H4 (cell line): ENCODE measurements at places on chromosomes 2 and 18. TPM values are rescaled to one million over a fixed set of nuclear protein-coding genes. Genes with fewer than 3 reads are reported as not detected.

DNA sequence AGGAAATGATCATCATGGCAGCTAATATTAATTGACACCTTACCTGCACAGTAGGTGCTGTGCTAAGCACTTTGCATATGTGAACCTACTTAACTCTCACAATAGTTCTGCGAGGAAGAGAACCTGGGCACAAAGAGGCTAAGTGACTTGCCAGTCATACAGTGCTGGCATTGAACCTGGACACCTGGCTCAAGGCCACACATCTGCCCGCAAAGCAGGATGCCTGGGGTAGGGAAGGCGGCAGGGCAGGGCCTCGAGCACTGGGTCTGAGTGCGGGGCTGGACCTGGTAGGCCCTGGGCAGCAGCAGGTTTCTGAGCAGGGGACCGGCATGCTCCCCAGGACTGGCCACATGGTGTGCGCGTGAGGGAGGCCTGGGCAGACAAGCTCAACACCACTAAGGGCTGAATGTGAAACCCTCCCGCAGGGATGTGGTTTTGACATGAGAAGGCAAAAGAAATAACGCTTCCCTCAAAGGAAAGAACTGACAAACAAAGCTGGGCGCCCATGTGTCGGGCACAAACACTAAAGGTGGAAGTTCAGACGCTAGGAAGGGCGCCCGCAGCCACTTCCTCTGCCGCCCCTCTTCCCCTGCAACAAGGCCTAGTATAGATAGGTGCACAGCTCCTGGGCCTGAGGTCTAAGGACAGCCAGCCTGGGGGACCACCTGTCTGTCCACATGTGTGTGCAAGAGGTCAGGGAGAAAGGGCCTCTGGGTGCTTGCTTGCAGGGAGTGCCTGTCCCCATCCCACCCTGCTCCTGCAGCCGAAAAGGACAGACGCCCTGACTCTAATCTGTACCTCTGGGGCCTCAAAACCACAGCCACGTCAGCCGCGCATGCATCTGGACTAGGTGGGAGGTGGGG is 92.5 kb downstream of the ZFP36L2 start:
- no peak for DNase-seq

DNA sequence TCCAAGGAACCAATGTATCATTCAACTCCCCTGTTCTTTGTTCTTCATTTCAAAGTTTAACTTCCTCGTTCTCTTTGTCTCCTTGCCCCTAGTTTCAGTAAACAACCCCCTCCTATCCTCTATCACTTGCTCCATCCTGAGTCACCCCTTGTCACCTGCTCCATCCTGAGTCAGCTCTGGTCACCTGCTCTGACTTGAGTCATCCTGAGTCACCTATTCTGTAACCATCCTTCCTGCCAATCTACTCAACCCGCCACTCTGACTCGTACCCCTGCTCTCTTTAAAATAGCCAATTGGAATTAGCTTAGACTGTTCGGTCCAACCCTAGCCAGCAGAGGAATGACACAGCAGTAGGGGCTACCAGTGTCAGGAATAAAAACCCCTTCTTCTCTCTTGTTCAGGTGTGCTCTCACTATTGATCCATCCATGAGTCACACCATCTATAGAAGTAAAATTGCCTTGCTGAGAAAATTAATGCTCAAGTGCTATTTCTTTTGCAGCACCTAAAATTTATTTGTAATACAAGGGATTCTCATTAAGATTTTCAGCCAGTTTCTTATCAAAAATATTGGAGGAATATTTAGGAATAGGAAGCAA is 326.8 kb downstream of the AKAIN1 start:
- DNase-seq, result no peak

Gene EVX2
- total RNA-seq, result not detected in 2 replicates

Gene ACTG2
- not detected in 2 replicates for total RNA-seq

DNA sequence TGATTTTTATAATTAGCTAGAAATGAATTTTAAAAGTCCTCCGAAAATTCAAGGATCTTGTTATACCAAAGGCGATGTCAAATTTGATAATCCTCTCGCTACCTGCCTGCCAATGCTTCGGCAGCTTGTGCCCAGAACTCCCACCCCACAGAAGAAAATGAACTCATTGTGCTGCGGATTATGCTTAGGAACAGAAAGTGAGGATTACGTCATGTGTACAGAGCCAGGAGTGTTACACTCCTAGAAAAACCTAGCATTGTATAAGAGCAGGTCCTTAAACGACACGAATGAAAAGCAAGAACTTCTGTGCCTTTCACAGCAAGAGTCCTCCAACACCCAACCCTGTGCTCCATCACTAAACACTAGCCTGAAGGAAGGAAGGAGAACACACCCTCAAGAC is 168.3 kb downstream of the RNF152 start:
- DNase-seq, result no peak

DNA sequence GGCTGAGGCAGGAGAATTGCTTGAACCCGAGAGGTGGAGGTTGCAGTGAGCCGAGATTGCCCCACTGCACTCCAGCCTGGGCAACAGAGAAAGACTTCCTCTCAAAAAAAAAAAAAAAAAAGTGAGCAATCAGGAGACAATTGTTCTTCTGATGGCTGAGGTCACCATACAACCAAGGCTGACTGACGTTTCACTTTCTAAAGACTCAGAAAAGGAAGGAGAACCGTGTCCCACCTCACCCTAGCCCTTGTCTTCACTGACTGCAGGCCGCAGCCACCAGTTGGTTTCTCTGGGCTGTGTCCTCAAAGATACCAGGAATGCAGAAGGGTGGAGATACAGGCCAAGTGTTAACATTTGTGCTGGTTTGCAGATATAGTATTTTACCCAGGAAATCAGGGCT is 7.7 kb upstream of the SLC35F6 start:
- no peak for DNase-seq

DNA sequence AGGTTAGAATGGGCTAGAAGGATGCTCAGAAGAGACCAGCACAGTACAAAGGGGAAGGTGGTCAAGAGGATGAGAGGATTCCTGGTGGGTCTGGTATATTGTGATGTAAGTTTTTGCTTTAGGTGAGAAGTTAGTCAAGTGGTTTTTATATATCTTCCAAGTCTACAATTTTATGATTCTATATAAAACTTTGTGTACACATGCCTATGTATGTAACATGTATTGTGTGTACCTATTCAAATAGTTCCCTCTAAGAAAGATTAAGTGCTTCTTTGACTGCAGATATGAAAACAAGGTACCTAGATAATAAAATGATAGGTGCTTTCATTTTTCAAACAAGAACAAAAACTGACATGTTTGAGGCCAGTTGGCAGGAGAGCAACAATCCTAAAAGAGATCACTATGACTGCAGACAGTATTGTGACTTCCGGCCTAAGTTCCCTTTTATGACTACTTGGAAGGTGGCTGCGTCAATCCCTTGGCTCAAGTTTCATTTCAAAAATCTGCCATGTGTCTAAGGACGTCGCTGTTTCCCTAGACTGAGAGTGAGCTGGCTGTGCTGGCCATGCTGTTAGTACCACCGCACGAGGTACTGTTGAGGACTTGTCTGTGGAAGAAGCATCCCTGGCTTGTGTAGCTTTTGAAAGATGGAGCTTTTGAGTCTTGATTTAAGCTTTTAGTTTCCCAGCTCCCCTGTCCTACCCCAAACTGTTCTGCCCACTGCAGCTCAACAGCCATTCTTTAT is 123.1 kb downstream of the PRPF40A start:
- DNase-seq, result no peak
